ENCODE measurements at places on chromosomes 1 and 21.

GRCh38 chr1:175354080-175354479 lies 161.5 kb upstream of the KIAA0040 start:
- no peak for DNase-seq

GRCh38 chr1:23554127-23554480 lies 5.2 kb downstream of the ID3 start:
- DNase-seq = no peak

GRCh38 chr1:179719272-179719671 lies 23.8 kb upstream of the FAM163A start:
- DNase-seq = no peak

GRCh38 chr1:161480381-161481035 lies 24.7 kb upstream of the FCGR2A start:
- DNase-seq = no peak
